ENCODE measurements at places on chromosomes 5 and 9.

DNA sequence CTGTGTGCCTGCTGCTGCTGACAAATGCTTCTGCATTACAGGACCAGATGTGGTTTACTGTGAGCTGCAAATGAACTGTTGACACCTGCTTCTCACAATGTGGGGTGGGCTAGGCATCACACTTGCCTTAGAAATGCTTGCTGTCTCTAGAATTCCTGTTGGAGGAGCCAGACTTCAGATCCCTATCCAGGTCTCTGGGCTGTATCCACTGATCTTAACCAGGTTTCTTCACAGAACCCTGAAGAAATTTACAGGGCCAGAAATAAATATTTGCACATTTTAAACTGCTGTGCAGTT lies 255.4 kb downstream of the FAM114A2 start:
- DNase-seq, result no peak

- no peak for DNase-seq
Measured at GRCh38 chr5:73424556-73424977, 24.0 kb downstream of the FOXD1 start.

DNA sequence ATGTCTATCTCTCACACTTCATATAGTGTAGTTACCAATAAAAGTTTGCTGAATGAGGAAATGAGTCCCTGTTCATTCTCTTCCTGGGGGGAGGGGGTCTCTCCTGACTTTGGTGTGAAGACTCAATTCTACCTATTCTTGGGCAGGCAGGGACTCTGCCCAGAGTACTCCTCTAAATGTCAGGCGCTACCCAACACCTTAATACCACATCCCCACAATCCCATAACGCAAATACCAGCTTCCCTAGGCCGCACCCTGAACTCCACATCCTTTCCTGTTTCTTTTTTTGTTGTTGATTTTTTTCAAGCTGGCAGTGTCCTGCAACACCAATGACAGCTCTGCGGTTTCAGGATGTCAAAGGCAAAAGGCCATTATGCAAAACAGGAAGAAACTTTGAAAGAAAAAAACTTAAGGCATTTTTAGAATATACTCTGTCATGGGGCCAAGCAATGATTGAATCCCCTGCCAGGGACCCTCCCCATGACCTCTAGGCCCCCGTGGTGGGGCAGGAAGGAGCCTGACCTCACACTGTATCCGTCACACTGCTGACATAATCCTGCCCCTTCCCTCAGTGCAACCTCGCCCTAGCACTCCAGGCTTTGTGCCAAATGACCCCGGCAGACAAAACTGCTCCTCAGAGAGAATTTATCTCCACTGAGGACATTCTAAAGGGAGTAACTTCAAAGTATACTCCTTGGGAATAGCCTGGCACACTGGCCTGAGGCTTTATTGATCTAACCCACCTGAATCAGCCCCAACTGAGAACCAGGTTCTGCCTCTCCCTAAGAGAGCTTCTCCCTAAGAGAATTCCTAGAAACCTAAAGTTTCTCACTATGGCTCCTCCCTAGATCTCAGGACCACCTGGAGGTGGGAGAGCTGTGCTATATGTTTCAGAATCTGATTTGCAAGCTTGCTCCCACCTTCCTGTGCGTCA lies 8.0 kb downstream of the B4GALT1 start:
- DNase-seq, result peak; percentile 58

DNA sequence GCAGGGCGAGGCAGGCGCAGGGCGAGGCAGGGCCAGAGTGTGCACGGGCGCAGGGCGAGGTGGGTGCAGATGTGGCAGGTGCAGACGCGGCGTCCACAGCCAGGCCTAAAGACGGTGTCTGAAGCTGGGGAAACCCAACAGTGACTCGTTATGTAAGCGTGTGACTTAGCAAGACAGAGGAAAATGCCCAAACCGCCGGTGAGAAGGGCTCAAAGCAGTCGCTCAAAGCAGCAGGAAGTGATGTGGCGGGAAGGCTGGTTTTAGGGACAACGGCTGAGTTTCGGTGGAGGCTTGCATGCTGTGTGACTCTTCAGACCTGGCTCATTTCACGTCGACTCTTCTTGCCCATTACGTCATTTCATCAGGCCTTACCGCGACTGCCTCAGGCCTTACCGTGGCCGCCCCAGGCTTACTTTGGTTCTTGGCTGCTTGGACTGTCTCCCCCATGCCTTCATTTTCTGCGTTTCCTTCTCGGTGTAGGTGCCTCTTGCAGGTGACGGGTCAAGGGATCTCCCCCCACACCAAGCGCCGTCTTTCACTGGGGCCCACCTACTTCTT lies 50.5 kb upstream of the EXOC3 start:
- peak; percentile 92 for DNase-seq

DNA sequence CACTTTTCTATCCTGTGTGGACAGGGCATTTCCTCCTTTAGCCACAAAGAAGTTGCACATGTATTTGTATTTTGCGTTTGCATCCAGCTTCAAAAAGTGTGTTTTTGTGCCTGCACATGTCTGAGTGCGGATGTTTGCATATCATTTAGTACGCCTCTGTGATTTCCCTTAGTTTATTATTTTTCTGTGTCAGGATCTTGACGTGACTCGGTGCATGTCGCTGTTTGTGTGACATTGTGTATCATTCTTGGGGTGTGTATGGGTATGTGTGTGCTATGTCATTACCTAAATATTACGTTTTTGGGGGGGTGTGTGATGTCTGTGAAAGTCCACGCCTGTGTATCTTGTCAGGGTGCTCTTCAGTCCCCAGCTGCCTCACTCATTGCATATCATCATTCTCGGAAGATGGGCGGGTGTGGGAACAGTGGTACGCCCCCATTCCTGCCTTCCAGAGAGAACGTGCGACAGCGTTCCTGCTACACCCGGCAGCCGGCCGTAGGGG lies 416 bp upstream of the PAIP2 start:
- no peak for DNase-seq

DNA sequence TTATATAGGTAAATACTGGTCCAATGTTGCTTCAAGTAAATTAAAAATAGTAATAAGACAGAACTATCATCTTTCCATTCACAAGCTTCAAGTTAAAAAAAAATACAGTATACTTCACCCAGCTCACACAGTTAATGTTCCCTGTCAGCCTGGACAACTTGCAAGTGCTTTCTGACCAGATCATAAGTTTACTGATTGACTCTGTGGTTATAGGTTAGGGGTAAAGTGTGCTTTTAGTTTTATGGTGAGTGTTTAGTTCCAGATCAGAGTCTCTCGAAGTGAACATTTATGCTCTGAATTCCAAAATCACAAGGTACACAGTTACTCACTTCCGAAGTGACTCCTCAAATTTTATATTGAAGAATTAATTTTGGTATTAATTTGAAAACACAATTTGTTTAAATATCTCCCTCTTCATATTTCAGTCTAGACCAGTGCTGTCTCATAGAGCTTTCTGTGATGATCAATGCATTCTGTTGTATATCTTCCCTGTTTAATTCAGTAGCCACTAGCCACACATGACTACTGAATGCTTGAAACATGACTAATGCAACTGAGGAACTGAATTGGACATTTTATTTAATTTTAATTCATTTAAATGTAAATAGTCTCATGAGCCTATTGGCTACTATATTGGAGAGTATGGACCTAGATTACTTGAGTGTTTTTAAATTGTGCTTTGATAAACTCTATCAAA lies 90.7 kb downstream of the MEF2C start:
- DNase-seq, result no peak

GRCh38 chr5:113598926-113599325 lies 85.4 kb downstream of the YTHDC2 start:
- DNase-seq, result no peak

- DNase-seq, result peak; percentile 58
Measured at GRCh38 chr9:137077758-137078693, 709 bp downstream of the UAP1L1 start.

GRCh38 chr5:37787742-37788141 lies 52.1 kb downstream of the GDNF start:
- DNase-seq, result no peak

GRCh38 chr9:110919609-110920008 lies 118.7 kb downstream of the LPAR1 start:
- DNase-seq, result no peak

DNA sequence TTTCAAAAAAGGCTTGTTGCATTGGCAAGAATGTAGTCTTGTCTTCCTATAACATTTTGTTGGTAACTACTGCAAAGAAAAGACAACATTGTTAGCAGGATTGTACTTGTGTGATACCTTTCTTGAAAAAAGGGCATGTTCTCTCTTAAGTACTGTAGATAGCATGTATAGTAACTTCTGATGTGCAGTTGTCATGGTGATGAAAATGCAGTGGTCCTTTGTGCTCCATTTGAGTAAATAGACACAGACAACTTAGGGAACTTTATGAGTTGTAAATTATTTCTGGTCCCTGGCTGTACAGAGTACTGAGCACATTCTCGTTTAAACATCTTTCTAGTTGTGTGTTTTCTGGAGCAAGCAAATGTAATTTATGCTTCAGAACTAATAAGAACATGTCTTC lies 103.3 kb downstream of the CD180 start:
- DNase-seq, result no peak

- no peak for DNase-seq
Measured at GRCh38 chr5:144205141-144205551, 34.5 kb downstream of the KCTD16 start.

DNA sequence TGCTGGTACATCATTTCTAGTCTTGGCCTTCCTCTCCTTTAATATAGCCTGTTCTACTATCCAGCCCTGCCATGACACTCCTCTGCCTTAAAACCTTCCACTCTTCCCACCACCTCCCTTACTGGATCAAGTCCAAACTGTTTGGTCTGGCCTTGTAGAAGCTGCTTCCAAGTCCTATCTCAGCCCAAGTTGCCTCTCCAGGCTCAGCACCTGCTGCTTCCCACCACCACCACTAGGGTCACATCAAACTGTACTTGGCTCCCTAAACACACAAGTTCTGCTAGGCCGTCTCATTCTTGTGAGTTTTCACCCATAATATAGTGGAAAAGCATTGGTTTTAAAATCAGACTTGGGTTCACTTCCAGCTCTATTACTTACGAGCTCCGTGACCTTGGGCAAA lies 1.4 kb downstream of the NDUFA8 start:
- DNase-seq, result peak; percentile 38

DNA sequence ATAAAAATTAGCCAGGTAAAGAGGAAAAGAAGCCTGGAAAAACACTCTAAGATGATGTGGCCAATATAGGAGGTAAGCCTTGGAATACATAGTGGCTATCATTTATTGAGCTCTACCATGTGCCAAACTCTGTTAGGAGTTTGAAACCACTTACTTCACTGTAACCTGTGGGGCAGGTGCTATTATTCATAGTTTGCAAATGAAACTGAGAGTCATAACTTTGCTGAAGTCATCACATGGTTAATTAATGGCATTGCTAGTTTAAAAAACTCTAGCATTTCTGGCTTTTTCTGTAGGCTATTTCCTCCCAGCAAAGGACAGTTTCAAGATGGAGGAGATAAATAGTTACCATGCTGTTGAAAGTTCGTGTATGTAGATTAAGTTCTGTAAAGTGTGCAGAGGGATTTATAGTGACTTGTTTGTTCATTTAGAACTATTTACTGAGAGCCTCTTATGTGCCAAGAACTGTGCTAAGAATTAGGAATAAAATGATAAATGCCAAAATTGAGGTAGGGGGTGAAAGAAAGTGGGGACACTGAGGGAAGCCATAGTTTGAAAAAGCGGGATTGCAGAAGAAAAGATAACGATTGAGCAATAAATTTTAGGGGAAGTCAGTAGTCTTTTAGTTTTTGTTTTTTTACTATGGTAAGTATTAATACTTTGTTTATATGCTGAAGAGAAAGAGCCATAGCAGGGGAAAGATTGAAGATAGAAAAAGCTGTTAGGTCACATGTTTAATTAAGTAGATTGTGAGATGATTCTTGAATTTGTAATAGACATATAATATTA lies 57.2 kb downstream of the WDR70 start:
- no peak for DNase-seq

DNA sequence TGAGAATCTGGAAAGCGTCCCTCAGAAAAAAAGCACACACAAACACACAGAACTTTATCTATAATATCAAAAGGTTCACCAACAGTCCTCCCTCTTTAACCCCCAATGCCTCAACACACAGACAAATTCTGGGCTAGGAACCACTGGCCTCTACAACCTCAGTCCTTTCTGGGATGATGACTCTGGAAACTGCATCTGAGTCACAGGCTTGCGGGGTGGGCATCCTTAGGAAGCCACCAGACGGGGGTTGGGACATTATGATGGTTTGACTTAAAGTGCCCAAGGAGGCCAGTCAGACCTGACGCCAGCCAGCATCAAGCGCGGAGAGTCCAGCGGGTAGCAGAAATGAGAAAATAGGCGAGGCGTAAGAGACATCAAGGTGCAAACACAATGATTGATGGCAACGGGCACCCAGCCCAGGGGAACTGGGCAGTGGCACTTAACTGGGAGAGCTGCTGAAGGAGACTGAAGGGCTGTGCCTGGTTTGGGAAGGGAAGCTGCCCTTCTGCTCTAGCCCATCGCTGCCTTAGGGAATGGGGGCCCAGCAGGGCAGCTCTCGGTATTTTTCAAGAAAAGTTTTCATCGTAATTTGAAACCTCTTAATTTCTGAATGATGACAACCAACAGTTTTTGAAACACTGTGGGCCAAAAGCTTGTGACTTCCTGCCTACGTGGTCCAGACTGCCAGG lies 20.7 kb downstream of the SPRY4 start:
- no peak for DNase-seq

GRCh38 chr5:180352116-180353047 lies 754 bp downstream of the GFPT2 start:
- no peak for DNase-seq

- no peak for DNase-seq
Measured at GRCh38 chr9:115952430-115953292, 200.9 kb upstream of the PAPPA start.

DNA sequence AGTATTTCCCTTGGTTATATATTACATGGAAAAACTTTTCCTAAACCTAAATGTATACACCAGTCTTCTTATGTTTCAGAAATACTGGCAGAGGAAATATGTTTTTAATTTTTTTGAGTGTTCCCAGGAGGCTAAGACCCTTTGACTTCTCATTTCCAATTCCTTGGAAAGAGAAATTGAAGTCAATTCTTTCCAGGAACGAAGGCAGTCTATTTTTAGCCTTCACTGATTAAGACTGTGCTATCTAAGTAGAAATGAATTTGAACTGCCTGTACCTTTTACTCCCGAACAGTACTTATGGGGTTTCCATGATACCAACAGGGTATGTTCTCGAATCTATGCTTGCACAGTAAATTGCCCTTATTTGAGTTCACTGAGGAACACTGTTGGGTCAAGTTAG lies 340.3 kb upstream of the CD180 start:
- DNase-seq, result no peak

- no peak for DNase-seq
Measured at GRCh38 chr9:37452611-37453010, 12.6 kb downstream of the ZBTB5 start.

DNA sequence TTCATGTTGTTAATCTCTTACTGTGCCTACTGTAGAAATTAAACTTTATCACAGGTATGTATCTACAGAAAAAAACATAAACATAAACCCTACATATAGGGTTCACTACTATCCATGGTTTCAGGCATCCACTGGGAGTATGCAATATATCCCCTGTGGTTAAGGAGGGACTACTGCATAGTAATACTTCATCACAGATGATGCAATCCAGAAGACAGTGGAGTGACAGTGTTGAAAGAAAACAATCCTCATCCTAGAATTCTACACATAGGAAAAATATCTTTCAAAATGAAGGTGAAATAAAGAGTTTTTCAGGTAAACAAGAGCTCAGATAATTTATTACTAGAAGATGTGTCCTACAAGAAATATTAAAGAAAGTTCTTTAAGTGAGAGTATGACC lies 105.9 kb downstream of the HOMER1 start:
- DNase-seq, result no peak

GRCh38 chr9:137007108-137007815 lies 10.9 kb upstream of the CLIC3 start:
- DNase-seq, result no peak

GRCh38 chr9:106644661-106645060 lies 218.3 kb upstream of the ZNF462 start:
- no peak for DNase-seq

- DNase-seq, result no peak
Measured at GRCh38 chr5:123517476-123517875, 5.5 kb downstream of the CSNK1G3 start.

All from activated CD4-positive, alpha-beta memory T cell treated with anti-CD3 and anti-CD28 coated beads, Interleukin-2, amount 10 ng/mL, durations not matched to agents 7 days and 5 days (primary cell).